ENCODE measurements at places on chromosomes 2 and 18.

DNA sequence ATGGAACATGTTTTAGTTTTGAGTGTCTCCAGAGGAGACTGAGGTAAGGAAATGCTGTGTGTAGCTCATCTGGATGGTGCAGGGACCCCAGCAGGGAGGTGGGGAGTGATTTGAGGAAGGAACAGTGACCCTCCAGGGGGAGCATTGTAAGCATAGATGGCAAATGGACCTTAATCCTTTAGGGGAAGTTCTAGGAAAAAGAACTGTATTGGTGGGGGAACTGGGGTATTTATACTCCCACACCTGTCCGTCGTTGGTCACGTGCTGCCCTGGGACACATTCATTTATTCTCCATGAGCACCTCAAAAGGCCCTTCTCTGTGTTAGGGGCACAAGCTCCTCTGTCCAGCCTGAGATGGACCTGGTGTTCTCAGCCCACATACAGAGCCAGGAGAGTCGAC lies 233.9 kb upstream of the HDAC4 start:
- no peak for DNase-seq

- DNase-seq, result no peak
Measured at GRCh38 chr2:121689356-121689755, 40.1 kb upstream of the CLASP1 start.

- no peak for DNase-seq
Measured at GRCh38 chr2:46878886-46879285, 36.7 kb downstream of the MCFD2 start.

DNA sequence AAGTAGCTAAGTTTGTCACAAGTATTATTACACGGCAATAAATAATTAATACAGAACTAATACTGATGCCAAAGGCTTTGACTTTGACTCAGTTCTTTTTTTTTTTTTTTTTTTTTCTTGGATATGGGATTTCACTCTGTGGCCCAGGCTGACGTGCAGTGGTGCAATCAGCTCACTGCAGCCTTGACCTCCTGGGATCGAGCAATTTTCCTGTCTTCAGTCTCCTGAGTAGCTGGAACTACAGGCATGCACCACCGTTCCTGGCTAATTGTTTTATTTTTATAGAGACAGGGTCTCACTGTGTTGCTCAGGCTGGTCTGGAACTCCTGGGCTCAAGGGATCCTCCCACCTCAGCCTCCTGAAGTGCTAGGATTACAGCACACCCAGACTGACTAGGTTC lies 284.5 kb downstream of the SS18 start:
- DNase-seq, result no peak

DNA sequence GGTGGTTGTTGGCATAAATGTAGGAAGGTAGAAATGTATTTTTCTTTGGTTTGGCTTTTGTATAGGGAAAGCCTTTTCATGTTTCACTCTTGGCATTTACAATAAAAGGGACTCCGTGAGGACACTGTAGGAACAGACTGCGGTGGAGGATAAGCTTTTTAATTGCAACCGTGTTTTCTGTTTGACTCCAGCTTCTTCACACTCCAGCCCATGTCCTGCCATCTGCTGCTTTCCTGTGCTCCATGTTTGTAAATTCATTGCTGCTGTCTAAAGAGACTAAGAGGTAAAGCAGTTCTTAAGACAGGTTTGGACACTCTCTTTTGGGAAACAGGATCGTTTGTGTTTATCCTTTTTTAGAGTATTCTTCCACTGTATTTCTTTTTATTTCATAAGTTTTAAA lies 33.3 kb downstream of the WDR75 start:
- DNase-seq, result no peak

GRCh38 chr2:80496775-80497174 lies 192.2 kb upstream of the LRRTM1 start:
- DNase-seq, result no peak

DNA sequence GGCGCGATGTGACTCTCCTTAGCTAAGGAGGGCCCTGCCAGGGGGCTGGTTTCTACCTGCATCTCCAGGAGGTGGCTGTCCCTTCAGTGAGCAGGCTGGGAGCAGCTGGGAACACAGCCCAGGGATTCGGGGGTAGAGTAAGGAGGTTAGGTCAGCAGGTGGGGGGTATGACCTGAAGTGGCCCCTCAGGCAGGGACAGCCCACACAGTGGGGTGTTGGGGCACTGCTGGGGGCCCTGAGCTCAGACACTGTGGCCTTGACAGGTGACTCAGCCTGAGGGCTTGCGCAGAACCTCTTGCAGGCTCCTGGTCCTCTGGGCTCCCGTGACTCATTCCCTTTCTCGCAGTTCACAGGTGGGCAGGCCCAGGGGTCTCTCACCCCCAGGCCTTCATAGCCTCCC lies 185.8 kb upstream of the BCL2L11 start:
- no peak for DNase-seq

DNA sequence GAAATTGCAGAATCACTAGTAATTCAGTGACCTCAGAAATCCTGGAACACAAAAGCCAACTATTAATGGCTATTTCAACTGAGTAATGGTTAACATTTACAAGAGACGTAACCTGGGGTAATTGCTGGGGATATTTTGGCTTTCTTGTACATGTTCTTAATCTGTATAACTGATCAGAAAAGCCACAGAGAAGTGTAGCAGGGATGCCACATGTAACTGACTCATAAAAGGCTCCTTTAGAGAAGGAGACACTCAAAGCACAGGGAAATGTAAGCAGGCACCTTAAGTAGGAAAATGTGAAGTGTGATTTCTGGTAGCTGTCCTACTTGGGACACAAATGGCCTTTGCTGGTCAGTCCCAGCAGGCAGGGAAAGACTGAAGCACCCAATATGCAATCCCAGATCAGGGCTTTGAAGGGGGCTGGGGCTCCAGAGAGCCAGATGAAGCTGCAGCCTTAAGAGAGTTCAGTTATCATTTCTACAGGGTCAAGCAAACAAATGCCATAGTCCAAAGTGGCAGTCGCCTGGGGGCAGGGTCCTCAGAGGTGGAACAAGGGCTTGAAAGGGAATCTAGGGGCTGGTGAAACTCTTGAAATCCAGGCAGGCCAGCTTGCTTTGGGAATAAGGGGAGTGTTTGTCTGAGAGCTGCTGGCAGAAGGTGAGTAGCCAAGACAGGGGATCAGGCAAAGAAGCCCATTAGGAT lies 7.2 kb upstream of the SPOPL start:
- DNase-seq, result no peak

GRCh38 chr2:159550231-159550630 lies 66.1 kb downstream of the BAZ2B start:
- no peak for DNase-seq

- no peak for DNase-seq
Measured at GRCh38 chr18:45667056-45667736, 51.9 kb downstream of the SLC14A2 start.

DNA sequence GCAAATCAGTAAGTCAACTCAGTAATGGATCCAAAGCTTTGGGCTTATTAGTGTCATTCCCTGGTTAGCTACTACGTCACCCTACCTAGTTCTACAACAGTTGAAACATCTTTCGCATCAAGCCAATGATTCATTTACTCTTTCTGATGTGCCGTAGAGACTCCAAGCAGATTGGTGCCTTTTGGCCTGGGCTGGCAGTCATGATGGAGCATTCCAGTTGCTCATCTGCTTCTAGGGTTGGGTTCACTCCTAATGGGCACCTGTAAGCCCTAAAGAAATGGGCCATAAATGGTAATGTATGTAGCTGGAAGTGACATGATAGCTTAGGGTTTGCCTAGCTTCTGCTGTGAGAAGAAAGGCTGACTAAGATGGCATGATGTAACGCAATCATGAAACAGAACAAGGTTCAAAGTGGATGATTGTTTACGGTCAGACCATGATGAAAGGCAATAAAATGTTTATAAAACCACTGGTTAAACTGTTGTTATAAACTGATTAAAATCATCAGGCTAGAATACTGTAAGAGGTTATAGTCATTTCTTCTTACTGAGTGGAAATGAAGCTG lies 20.4 kb upstream of the CCL20 start:
- no peak for DNase-seq

DNA sequence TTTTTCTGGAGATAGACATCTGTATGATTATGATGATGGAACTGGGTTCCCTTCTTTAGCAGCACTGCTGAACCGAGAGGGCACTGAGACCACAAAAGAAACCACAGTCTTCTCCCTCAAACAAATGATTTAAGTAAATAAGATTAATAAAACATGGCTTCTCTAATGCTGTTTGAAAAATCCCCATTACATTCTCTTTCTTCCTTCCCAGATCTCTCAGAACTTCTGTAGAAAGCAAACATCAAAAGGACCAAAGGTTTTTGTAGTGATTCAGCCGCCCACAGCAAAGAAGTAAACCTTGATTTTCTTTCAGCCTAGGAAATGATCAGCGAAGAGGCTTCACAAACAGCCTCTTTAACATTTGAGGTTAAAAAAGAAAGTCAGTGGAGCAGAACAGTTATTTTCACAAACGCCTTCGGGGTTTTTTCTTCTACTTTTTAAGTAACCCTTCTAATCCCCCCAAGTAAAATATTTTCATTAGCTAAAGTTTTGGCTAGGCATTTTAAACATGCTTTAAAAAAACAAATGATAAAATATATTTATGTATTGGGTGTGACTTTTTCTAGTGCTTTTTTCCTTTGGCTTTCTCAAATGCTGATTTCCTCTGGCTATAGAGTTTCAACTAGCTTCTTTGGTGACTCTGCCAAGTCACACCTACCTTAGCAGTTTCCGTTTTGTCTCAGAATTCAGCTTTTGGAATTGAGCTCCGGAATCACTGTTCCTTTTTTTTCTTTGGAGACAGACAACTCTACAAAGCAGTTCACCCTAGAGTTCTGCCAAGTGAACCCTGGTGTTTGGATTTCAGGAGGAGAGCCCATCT lies 89.6 kb downstream of the UPP2 start:
- no peak for DNase-seq

- DNase-seq, result no peak
Measured at GRCh38 chr2:1738646-1739302, 5.5 kb downstream of the PXDN start.

DNA sequence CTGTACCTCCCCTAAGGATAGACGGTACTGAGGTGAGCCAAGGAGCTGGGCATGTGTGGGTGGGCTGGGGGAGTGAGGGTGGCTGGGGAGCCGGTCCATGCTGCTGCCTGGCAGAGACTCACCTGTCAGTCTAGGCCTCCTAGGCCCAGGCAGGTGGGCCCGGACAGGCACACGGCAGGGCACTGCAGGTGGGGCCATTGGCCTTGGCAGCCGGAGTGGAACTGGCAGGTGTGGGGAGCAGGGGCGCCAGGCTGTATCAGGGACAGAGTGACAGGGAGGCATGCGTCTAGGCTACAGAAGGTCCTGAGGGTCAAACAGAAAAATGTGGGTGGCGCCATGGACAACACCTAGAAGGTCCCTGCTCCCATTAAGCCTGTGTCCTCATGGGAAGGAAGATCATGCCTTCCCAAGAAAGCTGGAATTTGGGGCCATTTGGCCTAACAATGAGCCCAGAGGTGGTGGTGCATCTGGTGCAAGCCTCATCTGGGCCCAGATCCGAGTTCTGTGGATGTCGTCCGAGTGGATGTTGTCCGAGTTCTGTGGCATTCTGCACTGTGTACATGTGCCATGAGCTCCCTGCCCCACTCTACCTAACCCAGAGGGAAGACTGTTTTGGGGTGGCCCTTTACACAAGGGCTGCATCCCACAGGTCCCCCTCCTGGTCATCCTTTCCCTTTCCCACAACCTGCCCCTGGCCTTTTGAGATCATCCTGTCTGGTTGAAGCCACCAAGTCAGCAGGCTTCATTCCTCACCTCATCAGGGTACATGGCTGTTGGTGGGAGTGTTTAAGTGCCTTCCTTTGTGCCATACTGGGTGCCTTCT lies 249.7 kb downstream of the GLI2 start:
- DNase-seq, result no peak

- no peak for DNase-seq
Measured at GRCh38 chr18:48878471-48878870, 72.3 kb downstream of the SMAD7 start.

DNA sequence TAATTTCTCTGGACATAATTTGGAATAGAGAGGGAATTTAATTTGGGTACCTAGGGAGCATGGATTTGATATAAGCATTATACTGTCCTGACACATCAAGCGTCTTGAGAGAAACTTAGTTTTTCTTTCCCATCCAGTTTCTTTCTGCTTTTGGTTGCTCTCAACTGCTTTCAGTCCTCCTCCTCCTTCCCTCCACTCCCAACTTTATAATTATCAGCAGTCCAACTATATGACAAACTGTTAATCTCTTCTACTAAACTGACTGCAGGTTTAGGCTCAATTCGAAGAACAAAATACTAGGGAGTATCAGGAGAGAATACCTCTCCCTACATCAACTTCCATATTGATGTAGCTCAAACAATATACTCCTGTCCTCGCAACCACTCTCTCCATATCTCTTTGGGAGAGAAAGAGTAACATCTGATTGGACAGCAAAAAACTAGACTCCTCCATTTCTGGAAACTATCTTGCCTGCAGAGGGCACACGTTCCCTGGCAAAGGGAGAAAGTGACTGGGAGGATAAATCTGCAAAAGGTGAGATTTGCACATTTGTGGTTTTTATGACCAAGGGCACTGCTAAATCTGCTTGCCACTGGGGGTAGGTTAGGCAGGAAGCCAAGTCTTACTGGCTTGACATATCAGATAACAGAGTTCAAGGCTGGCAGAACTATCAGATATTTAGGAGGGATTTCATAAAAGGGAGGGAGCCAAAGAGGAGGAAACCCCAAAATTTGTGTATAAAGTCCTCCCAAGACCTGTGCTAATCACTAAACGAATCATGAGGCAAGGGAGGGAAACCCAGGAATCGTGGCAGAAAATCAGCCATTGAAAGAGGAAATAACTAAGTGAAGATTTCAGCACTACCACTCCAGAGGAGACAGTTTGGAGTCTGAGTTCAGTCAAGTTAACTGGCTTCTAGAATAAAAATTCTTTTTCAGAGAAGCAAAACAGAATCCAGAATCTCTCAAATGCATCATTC lies 40.0 kb downstream of the ICA1L start:
- peak; percentile 41 for DNase-seq

All from CD8-positive, alpha-beta T cell (primary cell).